ENCODE measurements at places on chromosomes 7 and 10. TPM values are rescaled to one million over a fixed set of nuclear protein-coding genes. Genes with fewer than 3 reads are reported as not detected.

GRCh38 chr7:154937837-154938236 lies 65.1 kb downstream of the PAXIP1 start:
- H3K4me3 ChIP-seq = no peak overlapping the region
- H3K27ac ChIP-seq = no peak overlapping the region
- peaks cover 9% of the 10 kb centered on the region for H3K4me1 ChIP-seq
- H3K27me3 ChIP-seq = no peaks in the 10 kb centered on the region
- peaks cover 28% of the 10 kb centered on the region for H3K36me3 ChIP-seq

DNA sequence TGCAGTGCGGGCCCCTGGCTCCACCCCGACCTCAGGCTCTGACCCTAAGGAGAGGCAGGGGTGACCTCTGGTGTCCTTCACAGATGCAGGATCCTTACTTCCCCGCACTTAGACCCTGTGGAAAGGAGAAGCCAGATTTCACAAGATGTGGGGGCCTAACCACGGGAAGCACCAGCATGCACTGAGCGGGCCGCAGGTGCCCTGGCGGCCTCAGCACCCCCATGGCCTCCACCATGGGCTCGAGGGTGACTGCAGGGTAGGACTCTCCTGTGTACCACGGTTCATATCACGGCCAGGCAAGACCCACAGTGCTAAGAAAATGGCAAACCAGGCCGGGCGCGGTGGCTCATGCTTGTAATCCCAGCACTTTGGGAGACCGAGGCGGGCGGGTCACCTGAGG lies 410.0 kb upstream of the FOXK1 start:
- H3K4me3 ChIP-seq = no peak overlapping the region
- H3K36me3 ChIP-seq = no peaks in the 10 kb centered on the region
- no peaks in the 10 kb centered on the region for H3K4me1 ChIP-seq
- DNase-seq = no peak

Gene CALHM3
- not detected for total RNA-seq

DNA sequence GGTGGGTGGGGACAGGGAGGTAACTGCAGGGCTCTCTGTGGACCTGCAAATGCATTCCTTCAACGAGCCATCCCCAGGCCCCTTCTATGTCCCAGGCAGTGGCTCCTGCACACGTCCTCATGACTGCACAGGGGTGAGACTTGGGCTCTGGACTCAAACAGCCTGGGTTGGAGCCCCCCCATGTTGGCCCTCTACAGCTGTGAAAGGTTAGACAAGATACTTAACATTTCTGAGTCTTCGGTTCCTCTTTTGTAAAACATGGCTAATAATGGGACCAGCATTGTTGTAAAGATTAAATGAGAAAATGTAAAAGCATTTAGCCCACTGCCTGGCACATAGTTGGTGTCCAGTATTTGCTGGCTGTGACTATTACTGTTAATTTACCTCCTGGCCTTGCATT lies 41.8 kb downstream of the CHST3 start:
- no peaks in the 10 kb centered on the region for H3K4me1 ChIP-seq
- no peaks in the 10 kb centered on the region for H3K36me3 ChIP-seq
- H3K27me3 ChIP-seq = no peaks in the 10 kb centered on the region
- H3K27ac ChIP-seq = no peak overlapping the region
- no peak overlapping the region for H3K4me3 ChIP-seq

- no peak overlapping the region for H3K27ac ChIP-seq
- peaks cover 2% of the 10 kb centered on the region for H3K4me1 ChIP-seq
- no peaks in the 10 kb centered on the region for H3K27me3 ChIP-seq
- DNase-seq = no peak
- H3K36me3 ChIP-seq = peaks cover 41% of the 10 kb centered on the region
Measured at GRCh38 chr10:91992031-91992430, 68.5 kb downstream of the BTAF1 start.

- H3K27ac ChIP-seq = no peak overlapping the region
- H3K36me3 ChIP-seq = no peaks in the 10 kb centered on the region
- peaks cover 1% of the 10 kb centered on the region for H3K27me3 ChIP-seq
- DNase-seq = no peak
- no peaks in the 10 kb centered on the region for H3K4me1 ChIP-seq
Measured at GRCh38 chr10:76034353-76035205, 603.2 kb downstream of the LRMDA start.

GRCh38 chr10:128095027-128095752 lies 31.0 kb downstream of the MKI67 start:
- no peak overlapping the region for H3K4me3 ChIP-seq
- DNase-seq = peak; percentile 65
- peak overlapping the region; percentile 9 for H3K27ac ChIP-seq
- no peaks in the 10 kb centered on the region for H3K27me3 ChIP-seq
- peaks cover 24% of the 10 kb centered on the region for H3K4me1 ChIP-seq

GRCh38 chr10:123580426-123580825 lies 85.7 kb upstream of the GPR26 start:
- no peaks in the 10 kb centered on the region for H3K36me3 ChIP-seq
- DNase-seq = no peak
- no peaks in the 10 kb centered on the region for H3K4me1 ChIP-seq
- H3K27me3 ChIP-seq = peaks cover 36% of the 10 kb centered on the region

Data from activated CD8-positive, alpha-beta T cell treated with anti-CD3 and anti-CD28 coated beads for 36 hours (primary cell).